ENCODE measurements at places on chromosomes 6 and 20. TPM values are rescaled to one million over a fixed set of nuclear protein-coding genes. Genes with fewer than 3 reads are reported as not detected.

The DLK2 gene
- 19.1 TPM for total RNA-seq

The SYNDIG1 gene
- not detected for total RNA-seq

The SLC17A1 gene
- total RNA-seq = not detected

The ABHD16B gene
- total RNA-seq = not detected

The SLC22A7 gene
- total RNA-seq = not detected

The C6orf141 gene
- 0.15 TPM for total RNA-seq

The PRSS16 gene
- total RNA-seq = 4.7 TPM

DNA sequence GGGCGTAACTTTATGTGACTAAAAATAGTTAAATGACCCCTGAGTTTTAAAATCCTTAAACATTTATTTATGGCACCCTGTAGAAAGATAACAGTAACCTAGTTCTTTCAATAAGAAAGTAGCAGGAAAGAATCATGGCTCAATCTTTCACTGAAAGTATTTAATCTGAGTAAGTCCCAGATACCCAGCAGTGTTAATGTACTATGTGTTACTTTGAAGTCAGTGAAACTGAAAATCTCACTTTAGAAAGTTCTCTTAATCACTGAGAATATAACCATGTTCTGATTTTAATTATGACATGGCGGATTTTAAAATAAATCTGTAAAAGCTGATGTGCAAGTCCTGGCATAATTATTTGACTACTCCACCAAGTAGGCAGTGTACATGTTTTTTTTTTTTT lies 8.1 kb upstream of the HEY2 start:
- H3K4me1 ChIP-seq = no peaks in the 10 kb centered on the region
- peaks cover 53% of the 10 kb centered on the region for H3K27me3 ChIP-seq
- H3K36me3 ChIP-seq = no peaks in the 10 kb centered on the region
- H3K4me3 ChIP-seq = no peak overlapping the region

GRCh38 chr20:9024606-9025005 lies 44.3 kb upstream of the PLCB4 start:
- no peaks in the 10 kb centered on the region for H3K27me3 ChIP-seq
- DNase-seq = no peak
- H3K27ac ChIP-seq = no peak overlapping the region
- no peaks in the 10 kb centered on the region for H3K36me3 ChIP-seq
- H3K4me3 ChIP-seq = no peak overlapping the region
- no peaks in the 10 kb centered on the region for H3K4me1 ChIP-seq

DNA sequence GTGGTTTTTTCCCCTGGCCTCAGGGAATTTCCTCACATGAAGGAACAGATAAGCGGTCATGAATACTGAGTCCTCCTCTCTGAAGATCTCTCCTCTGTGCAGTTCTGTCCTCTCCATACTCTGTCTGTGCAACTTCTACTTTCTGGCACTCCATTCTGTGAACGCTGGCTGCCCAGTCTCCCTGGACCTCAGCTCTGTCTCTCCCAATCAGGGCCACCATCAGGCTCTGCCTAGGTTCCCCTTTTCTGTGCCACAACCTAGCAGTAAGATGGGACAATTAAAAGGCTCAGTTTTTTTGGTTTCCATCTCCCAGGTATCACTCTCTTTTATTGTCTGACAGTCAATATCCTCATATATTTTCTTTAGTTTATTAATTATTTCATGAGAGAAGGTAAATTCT lies 4.8 kb upstream of the ADGB start:
- H3K27me3 ChIP-seq = no peaks in the 10 kb centered on the region
- H3K4me3 ChIP-seq = no peak overlapping the region
- no peaks in the 10 kb centered on the region for H3K4me1 ChIP-seq

GRCh38 chr6:21869085-21869771 lies 275.7 kb downstream of the SOX4 start:
- DNase-seq = no peak
- no peaks in the 10 kb centered on the region for H3K27me3 ChIP-seq
- H3K36me3 ChIP-seq = no peaks in the 10 kb centered on the region

DNA sequence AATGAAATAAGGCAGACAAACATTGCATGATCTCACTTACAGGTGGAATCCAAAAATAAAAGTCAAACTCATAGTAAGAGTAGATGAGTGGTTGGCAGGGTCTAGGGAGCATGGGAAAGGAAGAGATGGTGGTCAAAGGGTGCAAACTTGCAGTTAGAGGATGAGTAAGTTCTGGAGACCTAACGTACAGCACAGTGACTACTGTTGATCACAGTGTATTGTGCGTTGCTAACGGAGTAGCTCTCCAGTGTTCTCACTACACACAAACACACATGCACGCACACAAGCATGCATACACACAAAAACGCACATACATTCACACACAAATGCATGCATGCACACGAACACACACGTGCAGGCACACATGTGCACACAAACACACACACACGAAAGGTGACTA lies 54.9 kb downstream of the LY86 start:
- H3K27me3 ChIP-seq = peaks cover 10% of the 10 kb centered on the region
- no peaks in the 10 kb centered on the region for H3K36me3 ChIP-seq
- no peak overlapping the region for H3K4me3 ChIP-seq
- no peak overlapping the region for H3K27ac ChIP-seq

- H3K27me3 ChIP-seq = no peaks in the 10 kb centered on the region
- H3K4me1 ChIP-seq = no peaks in the 10 kb centered on the region
Measured at GRCh38 chr6:150894935-150895552, 29.5 kb downstream of the MTHFD1L start.

GRCh38 chr6:21596949-21597682 lies 3.6 kb downstream of the SOX4 start:
- H3K27ac ChIP-seq = peak overlapping the region; percentile 98
- peaks cover 31% of the 10 kb centered on the region for H3K4me1 ChIP-seq
- peak overlapping the region; percentile 95 for H3K4me3 ChIP-seq
- no peak for DNase-seq
- H3K27me3 ChIP-seq = no peaks in the 10 kb centered on the region

GRCh38 chr6:137240168-137240567 lies 21.0 kb upstream of the IFNGR1 start:
- no peaks in the 10 kb centered on the region for H3K4me1 ChIP-seq
- H3K27me3 ChIP-seq = no peaks in the 10 kb centered on the region
- H3K4me3 ChIP-seq = no peak overlapping the region
- no peak overlapping the region for H3K27ac ChIP-seq
- no peak for DNase-seq

- no peaks in the 10 kb centered on the region for H3K4me1 ChIP-seq
- DNase-seq = no peak
- no peaks in the 10 kb centered on the region for H3K27me3 ChIP-seq
- H3K4me3 ChIP-seq = no peak overlapping the region
Measured at GRCh38 chr6:160088069-160088783, 33.4 kb upstream of the SLC22A1 start.

DNA sequence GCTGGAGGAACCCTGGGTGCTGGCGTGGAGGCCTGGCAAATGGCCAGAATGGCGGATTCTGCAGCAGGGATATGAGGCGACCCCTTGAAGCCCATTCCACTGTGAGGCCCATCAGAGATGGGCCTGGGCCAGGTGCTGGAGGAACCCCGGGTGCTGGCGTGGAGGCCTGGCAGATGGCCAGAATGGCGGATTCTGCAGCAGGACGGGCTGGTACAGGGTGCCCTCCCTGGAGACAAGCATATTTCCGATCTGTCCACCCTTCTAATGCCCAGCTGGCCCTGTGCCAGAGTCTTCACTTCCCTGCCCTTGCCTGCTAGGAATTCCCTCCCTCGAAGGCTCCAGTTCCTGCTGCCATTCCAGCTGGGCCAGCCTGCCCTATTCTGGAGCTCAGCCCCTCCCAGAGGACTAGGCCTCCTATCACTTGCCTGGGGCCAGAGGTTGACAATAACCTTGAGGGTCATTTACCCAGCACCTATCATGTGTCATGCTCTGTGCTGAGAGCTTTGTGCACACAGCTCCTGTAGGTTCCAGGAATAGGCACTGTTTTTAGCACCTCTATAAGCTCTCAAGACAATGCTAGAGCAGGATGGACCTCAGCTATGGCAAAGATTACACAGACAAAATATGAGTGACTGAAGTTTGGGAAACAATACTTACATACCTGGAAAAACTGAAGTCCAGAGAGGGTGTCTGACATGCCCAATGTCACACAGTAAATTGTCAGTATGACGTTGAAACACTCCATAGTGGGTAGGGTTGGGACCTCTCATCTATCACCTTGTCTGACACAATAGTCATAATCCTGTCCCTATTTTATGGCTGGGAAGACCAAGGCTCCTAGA lies 21.4 kb downstream of the SUN5 start:
- no peaks in the 10 kb centered on the region for H3K36me3 ChIP-seq
- no peak for DNase-seq
- H3K4me1 ChIP-seq = no peaks in the 10 kb centered on the region
- no peak overlapping the region for H3K4me3 ChIP-seq
- H3K27ac ChIP-seq = no peak overlapping the region

- no peak overlapping the region for H3K27ac ChIP-seq
- no peaks in the 10 kb centered on the region for H3K27me3 ChIP-seq
- no peak for DNase-seq
- no peak overlapping the region for H3K4me3 ChIP-seq
- H3K36me3 ChIP-seq = no peaks in the 10 kb centered on the region
- H3K4me1 ChIP-seq = no peaks in the 10 kb centered on the region
Measured at GRCh38 chr6:95596021-95596420, 18.7 kb downstream of the MANEA start.

GRCh38 chr6:122449069-122449468 lies 22.5 kb downstream of the SERINC1 start:
- peaks cover 66% of the 10 kb centered on the region for H3K36me3 ChIP-seq
- H3K27me3 ChIP-seq = no peaks in the 10 kb centered on the region
- no peak overlapping the region for H3K27ac ChIP-seq

DNA sequence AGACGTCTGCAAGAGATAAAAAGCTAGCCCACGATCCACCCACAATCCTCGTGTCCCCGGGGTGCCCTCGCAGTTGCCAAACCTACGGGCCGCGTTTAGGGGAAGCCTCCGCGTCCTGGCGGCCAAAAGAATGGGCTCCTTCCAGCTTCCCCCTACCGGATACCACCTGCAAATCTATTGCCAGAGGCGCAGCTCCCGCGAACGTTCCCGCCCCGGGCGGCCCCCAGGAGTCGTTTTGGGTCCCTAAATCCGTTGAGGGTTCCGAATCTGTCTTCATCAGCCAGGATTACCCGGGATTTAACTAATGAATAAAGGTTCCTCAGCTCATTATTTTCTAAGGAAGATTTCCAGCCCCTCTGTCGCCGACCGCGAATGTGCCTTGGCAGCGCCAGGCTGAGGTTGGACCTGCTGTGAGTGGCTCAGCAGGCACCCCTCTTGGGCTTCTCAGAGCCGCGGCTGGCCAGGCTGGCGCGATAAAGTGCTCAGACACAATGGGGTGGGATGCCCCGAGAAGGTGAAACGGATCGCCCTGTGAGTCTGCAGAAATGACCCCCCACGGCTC lies 2.8 kb upstream of the VSX1 start:
- no peaks in the 10 kb centered on the region for H3K36me3 ChIP-seq
- peaks cover 14% of the 10 kb centered on the region for H3K4me1 ChIP-seq
- H3K27ac ChIP-seq = peak overlapping the region; percentile 29

GRCh38 chr6:46011188-46012085 lies 4.2 kb downstream of the CLIC5 start:
- H3K4me3 ChIP-seq = no peak overlapping the region
- no peak overlapping the region for H3K27ac ChIP-seq
- no peak for DNase-seq
- peaks cover 2% of the 10 kb centered on the region for H3K36me3 ChIP-seq
- H3K4me1 ChIP-seq = peaks cover 5% of the 10 kb centered on the region
- H3K27me3 ChIP-seq = peaks cover 27% of the 10 kb centered on the region

DNA sequence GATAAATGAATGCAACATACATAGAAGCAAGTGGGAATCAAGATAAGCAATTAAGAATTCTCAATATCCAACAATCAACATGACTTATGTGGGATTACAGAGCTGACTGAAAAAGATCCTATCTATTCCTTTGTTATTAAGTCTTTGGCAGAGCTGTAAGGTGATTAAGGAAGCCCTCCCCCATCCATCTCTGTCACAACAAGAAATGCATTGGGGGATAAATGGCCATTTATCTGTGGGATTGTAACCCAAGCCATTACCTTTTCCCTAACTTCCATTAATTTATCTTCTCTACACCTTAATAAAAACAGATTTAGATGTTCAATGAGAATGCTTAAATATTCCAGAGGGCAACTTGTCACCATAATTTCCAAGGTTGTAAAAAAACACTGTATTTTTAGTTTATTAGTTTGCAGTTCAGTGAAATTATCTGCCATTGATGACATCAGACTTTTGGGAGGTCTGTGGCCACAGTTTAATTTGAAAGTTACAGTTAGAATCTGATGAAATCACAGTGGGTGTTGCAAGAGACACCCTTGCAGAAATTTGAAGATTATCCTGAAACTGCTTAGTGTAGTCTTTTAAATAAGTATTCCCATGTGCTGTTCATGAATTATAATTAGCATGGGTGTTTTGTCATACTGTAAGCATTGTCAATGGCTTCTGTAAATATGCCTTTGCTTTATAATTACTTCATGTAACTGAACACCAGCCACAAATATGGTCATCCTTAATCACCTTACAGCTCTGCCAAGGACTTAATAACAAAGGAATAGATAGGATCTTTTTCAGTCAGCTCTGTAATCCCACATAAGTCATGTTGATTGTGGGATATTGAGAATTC lies 49.4 kb upstream of the FYN start:
- no peak overlapping the region for H3K27ac ChIP-seq
- H3K4me3 ChIP-seq = no peak overlapping the region

GRCh38 chr6:165186041-165186440 lies 123.4 kb downstream of the C6orf118 start:
- no peak overlapping the region for H3K4me3 ChIP-seq
- H3K4me1 ChIP-seq = no peaks in the 10 kb centered on the region
- no peaks in the 10 kb centered on the region for H3K27me3 ChIP-seq
- no peak overlapping the region for H3K27ac ChIP-seq
- DNase-seq = no peak

GRCh38 chr20:10157549-10157948 lies 61.1 kb upstream of the SNAP25 start:
- no peak for DNase-seq
- no peaks in the 10 kb centered on the region for H3K36me3 ChIP-seq
- H3K4me1 ChIP-seq = no peaks in the 10 kb centered on the region

DNA sequence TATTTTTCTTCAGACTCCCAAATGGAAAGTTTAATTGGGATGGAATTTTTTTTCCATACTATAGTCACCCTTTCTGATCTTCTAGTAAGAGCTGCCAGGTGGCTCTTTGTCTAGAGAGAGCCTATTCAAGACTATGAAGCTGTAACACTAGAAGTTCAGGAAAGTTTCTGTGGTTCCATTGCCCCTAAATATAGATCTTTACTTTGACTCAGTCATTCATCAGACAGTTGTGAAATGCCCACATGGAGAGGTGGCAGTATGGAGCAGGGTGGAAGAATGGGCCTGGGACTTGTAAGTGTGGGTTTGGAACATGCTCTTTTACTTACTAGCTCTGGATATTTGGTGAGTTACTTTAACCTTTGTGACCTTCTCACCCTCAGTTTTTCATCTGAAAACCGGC lies 87.8 kb downstream of the CTNNBL1 start:
- no peak for DNase-seq
- no peaks in the 10 kb centered on the region for H3K4me1 ChIP-seq

DNA sequence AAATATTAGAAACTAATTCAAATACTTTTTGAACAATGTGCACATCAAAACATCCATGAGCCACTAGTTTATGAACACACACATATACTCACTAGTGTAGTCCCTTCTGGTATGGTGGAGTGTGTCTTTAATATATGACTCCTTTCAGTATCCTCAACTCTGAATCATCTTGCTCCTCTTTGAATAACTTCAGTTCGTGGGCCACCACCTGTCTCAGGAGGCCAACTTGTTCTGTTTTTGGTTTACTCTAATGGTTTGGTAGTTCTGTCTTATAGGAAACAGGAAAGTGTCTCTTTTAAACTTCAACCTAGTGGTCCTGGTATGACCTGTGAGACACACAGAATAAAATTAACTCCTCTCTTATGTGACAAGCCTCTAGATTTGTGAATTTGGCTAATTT lies 55.6 kb downstream of the ZNF292 start:
- no peaks in the 10 kb centered on the region for H3K27me3 ChIP-seq
- no peak overlapping the region for H3K4me3 ChIP-seq
- peaks cover 33% of the 10 kb centered on the region for H3K4me1 ChIP-seq
- H3K27ac ChIP-seq = no peak overlapping the region
- H3K36me3 ChIP-seq = no peaks in the 10 kb centered on the region
